ENCODE measurements at places on chromosomes 2 and 18.

DNA sequence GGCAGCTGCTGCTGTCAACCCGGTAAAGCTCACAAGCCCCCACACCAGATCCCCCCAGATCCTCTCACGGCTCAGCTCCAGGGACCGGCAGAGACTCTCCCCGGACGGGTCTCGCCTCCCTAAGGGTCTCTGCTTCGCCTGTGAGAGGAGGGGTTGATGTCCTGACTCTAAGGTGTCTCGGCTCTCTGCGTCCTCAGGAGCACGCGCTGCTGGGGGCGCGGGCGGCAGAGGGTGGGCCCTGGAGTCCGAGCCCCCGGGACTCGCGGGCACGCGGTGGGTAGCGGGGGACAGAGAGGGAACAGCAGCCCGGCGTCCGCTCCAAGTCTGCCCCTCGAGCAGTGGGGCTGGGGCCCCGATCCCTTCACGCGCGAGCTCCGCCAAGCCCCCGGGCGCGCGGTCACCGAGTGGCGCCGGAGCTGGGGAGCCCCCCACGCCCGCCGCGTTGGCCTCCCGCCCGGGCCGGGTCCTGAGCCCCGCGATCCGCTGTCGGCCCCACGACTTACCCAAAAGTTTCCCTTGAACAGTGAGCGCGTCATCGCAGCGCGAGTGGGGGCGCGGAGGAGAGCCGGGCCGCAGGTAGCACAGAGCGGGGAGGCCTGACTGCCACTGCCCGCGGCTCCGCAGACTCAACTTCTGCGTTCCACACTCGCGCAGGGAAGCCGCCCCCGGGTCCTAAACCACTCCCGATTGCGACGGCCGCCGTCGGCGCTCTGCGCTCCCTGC is at the start of gene PSTPIP2:
Gene PSTPIP2, minus strand, starts transcription at position 608 of the 723 bp plus-strand sequence. Its CDS starts 72 bp downstream, at position 536.
- peak; percentile 58 for DNase-seq

DNA sequence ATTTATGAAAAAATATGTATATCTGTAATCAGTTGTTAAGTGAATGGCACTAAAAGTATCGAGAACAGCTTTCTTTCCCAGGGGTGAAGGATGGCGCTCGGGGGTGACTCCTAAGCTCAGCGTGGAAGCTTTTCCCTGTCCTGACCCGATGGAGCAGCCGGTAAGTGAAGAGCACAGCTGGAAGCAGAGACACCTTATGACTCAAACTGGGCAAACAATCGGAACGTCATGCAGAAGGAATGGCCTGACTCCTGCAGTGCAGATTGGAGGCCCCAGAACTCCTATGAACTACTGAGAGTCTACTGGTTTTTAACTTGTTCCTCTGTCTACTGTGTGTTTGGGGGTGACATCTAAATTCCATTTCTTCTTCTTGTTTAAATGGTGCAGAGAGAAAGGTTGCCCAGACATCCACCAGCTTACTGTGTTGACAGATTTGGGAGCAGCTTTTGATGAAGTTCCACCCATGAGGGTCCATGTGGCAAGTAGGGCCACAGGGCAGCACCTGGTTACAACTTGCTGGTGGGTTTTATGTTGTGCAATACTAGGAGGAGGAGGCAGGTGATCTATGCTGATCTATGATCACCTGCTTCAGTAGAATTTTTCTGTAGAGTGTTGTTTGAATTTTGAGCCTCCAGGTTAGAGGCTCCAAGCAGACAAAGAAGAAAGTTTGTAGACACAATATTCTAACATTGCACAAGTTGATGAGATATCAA is 52.8 kb upstream of the TMEM182 start:
- peak; percentile 12 for DNase-seq

DNA sequence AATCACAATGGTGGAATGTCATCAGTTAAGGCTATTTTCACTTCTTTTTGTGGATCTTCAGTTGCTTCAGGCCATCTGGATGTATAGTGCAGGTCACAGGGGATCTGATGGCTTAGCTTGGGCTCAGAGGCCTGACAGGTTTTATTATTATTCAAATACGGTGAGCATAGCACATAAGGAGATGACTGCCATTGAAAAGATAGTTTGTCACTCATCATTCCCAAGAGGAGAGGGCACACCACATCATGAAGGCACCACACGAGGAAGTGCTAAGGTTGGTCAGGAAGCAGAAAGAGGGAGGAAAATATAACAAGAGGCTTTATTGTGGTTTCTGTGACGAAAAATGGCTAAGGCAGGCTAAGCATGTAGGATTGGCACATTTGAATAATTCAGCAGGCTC is 131.4 kb downstream of the CD8B2 start:
- DNase-seq: no peak

DNA sequence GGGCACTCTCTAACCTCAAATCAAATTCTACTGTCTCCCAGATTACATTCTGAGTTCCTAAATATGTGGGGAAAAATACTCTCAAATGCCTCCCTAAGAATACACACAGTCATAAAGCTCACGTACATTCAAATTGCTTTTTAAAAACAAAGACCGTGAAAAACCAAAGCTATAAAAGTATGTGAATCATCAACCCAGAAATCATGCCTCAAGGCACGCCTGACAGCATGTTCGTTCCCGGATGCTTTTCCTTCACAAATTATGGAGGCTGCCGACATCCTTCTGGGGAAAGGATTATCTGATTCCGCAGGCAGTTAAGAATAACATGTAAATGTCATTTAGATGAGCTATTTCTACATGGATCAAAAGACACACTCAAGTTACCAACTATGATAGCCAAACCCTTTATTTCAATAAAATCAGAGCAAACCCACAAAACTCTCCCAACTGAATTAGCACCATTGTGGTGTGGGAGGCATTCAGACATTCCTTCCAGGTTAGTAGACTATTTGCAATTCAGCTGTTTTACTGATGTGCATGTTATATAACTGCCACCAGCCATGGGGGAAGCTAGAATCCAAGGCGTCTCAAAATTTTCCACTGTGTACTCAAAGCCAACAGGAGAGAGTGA is 398.2 kb upstream of the TRIB2 start:
- no peak for DNase-seq

GRCh38 chr2:43400508-43400907 is 174.1 kb upstream of the ZFP36L2 start:
- DNase-seq: no peak

DNA sequence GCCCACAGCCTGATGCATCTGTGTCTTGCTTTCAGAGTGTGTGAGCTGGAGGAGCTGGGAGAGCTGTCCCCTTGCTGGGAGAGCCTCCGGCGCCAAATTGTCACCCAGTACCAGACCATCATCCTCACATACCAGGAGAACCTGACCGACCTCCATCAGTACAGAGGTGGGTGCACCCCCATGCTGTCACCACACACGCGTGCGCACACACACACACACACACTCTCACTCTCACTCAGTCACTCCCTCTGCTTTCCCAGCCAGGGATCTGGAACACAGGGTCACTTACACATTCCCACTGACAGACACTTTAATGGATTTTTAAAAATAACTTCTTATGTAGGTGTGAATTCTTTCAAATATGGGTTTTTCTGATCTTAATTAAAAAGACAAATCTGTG is 64.5 kb downstream of the COA5 start:
- DNase-seq: no peak

DNA sequence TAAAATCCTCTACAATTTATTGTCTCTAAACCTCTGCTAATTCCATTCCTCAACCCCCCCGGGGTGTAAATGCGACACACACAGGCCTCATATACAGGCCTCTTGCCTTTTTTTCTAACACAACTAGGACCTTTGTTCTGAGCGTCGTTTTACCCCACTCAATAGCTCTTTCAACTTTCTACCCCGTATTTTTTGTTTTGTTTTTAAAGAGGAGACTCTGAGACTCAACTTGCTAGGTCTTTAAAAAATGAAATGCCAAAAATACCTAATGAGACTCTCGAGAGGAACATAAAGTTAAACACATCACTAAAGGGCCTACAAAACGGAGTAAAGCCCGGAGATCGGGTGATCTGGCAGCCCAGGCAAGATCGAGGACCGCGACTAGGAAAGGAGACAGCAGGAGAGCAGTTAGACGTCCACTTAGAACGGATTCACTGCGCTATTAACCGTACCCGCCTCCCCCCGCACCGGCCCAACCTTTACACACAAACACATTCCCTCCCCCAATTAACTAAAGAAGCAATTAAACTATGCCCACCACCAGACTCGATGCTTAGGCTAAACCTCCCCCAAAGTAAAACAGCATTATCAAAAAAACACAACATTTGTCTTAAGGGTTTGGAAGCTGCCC is 1.7 kb downstream of the TRIP12 start:
- DNase-seq: peak; percentile 27

GRCh38 chr2:46952171-46952570 is 36.6 kb upstream of the MCFD2 start:
- no peak for DNase-seq
